ENCODE measurements at places on chromosomes 7 and 10. TPM values are rescaled to one million over a fixed set of nuclear protein-coding genes. Genes with fewer than 3 reads are reported as not detected.

CALML3 gene
- not detected for total RNA-seq

IGFBP3 gene
- total RNA-seq: 5.3 TPM

ANKRD61 gene
- not detected for total RNA-seq

CTTNBP2 gene
- 0.32 TPM for total RNA-seq

TMEM270 gene
- total RNA-seq: not detected

GPR37 gene
- 1.2 TPM for total RNA-seq

WIPF3 gene
- not detected for total RNA-seq

SPDYE2 gene
- not detected for total RNA-seq

CUBN gene
- 4.9 TPM for total RNA-seq

ZNF365 gene
- total RNA-seq: 7.8 TPM

ITIH2 gene
- not detected for total RNA-seq

HECW1 gene
- not detected for total RNA-seq

ASZ1 gene
- not detected for total RNA-seq

YAE1 gene
- total RNA-seq: 41.9 TPM

STAG3 gene
- 1.1 TPM for total RNA-seq

CYP3A5 gene
- not detected for total RNA-seq

CFAP43 gene
- under 0.01 TPM for total RNA-seq

BMPER gene
- total RNA-seq: 0.32 TPM

NEBL gene
- 1.7 TPM for total RNA-seq

H2BK1 gene
- total RNA-seq: not detected

LRRC17 gene
- 106 TPM for total RNA-seq

MALRD1 gene
- under 0.01 TPM for total RNA-seq

RELN gene
- 1.6 TPM for total RNA-seq
